ENCODE measurements at places on chromosomes 2 and 18.

DNA sequence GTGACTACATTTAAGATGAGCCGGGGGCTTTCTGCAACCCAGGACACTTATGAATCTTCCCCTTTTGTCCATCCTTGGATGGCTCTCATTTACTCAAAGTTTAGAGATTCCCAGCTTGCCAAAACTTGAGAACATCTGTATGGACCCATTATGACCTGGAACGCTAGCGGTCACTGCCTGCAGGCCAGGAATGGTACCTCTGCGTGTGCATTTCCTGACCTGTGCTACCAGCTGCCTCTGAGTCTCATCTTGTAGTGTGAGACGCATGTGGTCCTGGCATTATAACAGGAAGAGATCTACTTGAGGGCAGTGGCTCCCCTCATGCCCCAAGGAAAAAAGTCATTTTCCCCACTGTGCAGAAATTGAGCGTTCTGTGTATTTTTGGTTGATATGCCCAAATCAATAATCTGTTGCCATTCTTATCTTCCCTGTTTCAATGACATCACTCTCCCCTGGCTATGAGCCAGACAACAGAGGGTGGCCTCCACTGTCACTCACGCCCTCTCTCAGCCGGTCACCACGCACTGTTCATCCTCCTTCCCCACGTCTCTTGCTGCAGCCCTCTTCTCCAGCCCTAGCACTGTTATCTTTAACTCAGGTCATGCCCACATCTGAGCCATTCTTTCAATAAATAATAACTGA is 28.5 kb upstream of the NPAS2 start:
- DNase-seq, result no peak

- DNase-seq, result no peak
Observed at GRCh38 chr2:12433626-12433990, 283.1 kb upstream of the TRIB2 start.

DNA sequence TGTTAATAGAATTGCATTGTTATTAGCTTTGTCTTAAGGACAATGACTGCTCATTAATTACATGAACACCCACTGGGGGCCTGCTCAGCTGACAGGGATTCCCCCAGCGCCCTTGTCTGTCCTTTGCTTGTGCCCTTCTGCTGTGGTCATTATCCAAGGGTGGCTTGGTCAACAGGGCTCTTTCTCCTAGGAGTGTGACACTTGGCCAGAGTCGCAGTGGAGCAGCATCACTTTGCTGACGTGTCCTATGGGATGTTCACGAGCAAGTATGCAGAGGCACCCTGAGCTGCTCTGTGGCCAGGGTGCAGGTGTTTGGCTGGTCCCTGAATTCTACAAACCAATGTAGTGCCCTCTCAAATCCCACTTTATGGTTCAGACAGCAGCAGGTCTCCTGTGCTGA is 46.0 kb downstream of the PTGR3 start:
- DNase-seq, result no peak

DNA sequence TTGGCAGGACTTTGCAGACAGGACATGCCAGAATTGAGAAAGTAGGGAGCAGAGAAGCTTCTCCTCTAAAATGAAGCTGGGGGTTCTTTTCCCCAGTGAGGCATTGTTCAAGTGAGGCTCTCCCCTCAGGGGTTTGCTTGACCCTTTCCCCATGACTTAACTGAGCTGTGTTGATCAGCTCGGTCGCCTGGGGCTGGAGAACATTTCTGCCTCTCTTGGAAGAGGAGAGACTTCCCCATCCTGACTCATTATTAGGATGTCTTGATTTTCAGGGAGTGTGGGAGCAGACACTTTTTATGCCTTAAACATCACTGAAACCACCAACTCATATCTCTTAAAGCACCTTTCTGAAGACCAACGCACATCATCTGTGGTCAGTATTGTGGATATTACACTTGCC is 27.9 kb upstream of the GLI2 start:
- DNase-seq, result no peak

DNA sequence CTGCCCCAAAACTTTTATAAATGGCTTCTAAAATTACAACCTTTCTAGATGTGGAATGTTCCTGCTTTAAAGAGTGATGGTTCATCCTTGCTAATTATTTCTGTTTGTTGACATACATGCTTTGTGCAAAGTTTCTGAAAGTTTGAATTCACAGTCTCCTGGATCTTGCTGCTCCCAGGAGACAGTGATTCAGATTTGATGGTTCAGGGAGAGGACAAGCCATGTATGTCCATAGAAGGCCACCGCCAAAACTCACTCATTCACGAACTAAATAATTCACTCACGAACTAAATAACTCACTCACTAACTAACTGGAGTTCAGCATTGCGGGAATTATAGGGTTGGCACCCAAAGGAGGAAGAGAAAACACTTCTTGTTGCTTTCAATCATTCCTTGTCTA is 416.5 kb upstream of the ZEB2 start:
- DNase-seq, result no peak

DNA sequence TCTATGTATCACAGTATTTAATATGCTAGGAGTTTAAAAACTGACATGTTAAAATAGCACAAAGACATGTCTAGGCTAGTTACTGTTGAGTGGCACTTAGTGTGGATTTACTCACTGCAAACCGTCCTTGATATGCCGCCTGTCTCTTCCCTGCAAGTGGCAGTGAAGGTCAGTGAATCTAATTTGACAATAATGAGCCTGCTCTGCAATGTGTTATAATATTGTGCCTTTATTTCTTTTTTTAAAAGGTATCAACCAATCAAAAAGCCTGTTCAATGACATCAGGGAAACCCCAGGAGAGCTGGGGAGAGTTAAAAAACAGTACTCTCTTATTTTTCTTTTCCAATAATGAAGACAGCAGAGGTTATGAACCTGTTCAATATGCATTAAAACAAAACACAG is 384.1 kb downstream of the ERBB4 start:
- DNase-seq, result no peak

DNA sequence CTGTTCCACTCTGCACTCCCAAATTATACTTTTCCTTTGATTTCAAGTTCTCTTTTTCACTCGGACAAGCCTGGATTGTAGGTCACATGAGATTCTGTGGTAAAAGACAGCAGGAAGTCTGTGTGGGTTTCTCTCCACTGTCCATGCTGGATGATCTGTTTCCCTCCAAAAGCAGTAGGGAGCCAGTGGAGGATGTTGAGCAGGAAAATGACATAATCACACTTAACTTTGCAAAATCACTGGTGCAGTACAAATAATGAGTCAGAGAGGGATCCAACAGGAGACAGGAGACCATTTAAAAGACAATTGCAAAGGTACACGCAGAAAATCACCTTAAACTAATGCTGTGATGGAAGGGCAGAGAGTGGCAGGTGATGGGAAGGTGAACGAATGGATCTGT is 301.3 kb downstream of the ZNF407 start:
- DNase-seq, result peak; percentile 22

DNA sequence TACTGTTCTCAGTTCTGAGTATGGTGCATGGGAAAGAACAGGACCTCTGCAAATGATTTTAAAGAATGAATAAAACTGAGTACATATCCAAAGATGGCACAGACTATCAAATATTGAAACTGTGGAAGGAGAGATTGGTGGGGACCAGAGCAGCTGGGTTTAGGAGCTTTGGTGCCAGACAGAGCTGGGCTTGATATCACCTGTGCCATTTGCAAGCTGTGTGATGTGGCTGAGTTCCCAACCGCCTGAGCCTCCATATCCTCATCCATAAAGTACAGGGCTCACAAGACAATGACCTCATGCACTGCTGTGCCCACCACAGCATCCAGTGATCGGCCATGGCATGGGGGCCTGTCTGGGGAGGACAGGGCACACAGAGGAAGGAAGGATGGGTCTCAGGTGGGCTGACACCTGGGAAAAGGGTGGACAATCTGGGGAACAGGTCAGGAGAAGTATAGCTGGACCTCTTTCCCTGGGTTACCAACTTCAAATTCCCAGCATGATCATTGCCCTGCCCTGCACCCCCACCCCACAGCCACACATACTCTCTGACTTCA is 83.9 kb upstream of the RAB6C start:
- no peak for DNase-seq

- DNase-seq, result no peak
Observed at GRCh38 chr2:220334210-220334609, 706.8 kb downstream of the SLC4A3 start.

DNA sequence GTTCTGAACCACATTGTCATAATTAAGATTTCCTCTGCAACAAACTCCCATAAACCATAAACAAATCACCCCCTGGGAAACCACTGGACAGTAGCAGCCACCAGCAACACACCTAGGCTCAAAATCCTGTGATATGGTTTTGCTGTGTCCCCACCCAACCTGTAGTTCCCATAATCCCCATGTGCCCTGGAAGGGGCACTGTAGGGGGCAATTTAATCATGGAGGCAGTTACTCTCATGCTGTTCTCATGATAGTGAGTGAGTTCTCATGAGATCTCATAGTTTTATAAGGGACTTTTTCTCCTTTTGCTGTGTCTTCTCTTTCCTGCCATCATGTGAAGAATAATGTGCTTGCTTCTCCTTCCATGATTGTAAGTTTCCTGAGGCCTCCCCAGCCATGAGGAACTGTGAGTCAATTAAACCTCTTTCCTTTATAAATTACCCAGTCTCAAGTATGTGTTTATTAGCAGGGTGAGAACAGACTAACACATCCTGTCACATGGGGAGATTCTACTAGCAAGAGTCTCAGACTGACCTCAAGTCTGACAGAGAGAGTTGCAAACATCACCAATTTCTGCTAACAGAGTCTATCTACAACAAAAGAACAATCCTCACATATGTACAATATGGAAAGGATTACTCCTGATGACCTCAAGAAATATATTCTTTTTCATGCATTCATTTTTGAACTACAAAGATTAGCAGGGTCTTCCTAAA is 182.6 kb downstream of the GRB14 start:
- no peak for DNase-seq

DNA sequence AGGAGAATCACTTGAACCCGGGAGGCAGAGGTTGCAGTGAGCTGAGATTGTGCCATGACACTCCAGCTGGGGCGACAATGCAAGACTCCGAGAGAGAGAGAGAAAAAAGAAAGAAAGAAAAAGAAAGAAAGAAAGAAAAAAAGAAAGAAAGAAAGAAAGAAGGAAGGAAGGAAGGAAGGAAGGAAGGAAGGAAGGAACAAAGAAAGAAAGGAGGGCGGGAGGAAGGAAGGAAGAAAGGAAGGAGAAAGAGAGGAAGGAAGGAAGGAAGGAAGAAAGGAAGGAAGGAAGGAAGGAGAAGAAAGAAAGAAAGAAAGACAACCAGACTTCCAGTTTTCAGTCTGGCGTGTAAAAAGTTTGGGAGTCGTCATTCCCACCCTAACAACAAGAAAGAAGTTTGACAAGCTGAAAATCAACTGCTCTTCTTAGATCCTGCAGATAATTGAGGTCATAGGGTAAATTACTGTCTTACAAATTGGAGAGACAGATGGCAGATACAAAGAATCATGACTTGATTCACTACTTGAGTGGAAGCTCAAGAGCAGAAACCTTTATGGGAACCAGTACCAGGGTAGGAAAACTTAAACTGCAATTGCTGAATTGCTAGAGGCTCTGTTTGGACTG is 15.1 kb upstream of the CYP27C1 start:
- no peak for DNase-seq

DNA sequence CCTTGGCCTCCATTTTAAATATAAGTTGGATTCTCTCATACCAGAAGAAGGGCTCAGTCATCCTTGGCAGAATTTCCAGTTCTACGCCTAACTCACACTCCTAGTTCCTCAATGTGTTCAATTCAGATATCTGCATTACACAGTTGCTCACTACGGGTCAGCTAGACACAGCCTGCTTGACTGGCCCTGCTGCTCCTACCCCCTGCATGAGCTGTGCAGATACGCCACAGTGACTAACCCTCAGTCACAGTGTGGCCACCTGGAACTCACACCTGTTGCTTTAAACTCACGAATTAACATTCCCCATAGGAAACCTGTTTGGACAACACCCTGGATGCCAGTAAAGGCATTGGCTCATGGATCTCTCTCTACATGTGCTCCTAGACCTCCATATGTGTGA is 429.6 kb downstream of the NCKAP5 start:
- DNase-seq, result no peak

DNA sequence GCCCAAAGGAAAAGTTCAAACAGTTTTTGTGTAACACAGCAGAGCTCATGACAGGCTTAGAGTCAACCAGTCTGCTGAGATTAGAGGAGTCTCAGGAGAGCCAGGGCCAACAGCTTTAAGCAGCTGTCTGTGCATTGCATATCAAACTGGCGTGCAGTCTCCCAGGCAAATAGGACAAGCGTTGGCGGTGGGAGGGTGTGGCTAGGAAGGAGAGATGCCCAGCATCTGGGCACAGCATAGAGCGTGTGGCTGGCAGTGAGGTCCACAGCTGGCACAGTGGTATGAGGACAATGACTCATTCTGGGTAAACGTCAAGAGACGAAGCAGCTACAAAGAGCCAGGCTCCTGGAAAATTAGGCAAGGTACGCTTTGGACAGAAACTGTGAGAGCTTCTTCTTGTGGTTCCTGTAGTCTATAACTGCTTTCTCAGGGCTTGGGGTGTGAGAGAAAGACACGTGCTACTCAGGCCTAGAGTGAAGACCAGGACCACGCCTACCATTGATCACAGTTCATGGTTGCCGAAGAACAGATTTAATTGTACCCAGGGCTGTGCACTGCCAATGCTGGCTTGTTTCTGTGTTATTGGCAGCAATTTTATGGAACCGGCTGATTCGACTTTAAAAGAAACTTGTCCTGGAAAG is 14.8 kb downstream of the ZAP70 start:
- DNase-seq, result no peak

DNA sequence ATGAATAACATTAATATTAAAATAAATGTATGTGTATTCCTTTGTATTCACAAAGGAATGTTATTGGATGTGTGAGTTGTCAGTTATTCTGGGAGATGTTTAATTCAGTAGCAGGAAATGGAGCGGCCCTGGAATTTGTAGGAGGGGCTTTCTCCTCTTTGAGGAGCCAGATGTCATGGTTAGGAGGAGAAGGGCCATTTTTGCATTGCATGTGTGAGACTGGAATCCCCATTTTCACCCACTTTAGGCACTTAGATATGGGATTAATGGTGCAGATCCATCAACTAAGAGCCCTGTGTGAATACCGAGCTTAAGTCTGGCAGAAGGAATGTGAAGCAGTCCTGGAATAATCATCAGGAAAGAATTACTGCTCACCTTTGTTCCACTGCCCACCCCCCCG is 439.2 kb downstream of the PARD3B start:
- peak; percentile 8 for DNase-seq

DNA sequence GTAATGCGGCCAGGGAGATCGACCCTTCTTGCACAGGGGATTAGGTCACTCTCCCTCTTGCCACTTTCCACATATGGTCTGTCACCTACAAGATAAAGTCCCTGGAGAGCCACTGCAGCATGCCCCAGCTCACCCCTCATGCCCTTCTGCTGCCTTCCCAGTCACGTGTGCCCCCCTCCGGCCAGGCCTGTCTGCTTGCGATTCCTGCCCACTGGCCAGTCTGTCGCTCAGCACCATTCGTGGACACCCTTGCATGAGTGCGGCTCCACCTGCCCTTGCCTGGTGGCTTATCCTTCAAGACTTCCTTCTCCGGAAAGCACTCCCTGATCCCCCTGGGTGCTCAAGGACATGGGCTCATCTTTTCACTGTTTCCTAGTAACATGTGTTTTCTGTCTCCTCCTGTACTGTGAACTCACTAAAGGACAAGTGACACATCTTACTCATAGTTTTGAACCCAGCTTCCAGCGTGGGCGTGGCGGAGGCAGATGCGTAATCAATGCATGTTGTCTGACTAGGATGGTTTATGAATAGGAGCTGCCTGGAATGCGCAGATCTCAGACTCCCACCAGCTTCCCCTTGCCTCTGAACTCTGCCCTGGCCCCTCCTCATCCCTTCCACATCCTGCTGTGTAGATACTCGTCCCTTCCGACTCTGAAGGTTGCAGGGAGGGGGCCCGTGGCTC is 7.8 kb upstream of the NT5DC4 start:
- peak; percentile 80 for DNase-seq

GRCh38 chr18:29157057-29157780 is 980.3 kb upstream of the CDH2 start:
- peak; percentile 57 for DNase-seq
